ENCODE measurements at places on chromosomes 6 and 20.

GRCh38 chr6:75472885-75473284, 20.7 kb downstream of the FILIP1 start:
- DNase-seq: no peak

GRCh38 chr6:105250533-105250932, 70.7 kb upstream of the POPDC3 start:
- DNase-seq: no peak

DNA sequence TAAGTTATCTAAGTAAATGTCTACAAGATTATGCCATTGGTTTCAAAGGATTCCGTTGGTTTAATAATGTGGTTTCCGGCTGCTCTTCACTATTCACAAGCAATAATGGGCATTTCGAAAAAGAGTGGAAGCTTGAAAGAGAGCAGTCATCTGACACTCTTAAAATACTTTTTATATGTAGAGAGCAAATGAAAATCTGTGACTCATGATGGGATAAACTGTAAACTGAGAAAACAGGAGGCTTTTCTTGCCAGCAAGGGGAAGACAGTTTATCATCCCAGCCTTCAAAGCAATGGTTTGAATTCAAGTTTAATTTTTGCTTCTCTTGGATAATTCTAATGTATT, 145.7 kb downstream of the KHDC1L start:
- no peak for DNase-seq

DNA sequence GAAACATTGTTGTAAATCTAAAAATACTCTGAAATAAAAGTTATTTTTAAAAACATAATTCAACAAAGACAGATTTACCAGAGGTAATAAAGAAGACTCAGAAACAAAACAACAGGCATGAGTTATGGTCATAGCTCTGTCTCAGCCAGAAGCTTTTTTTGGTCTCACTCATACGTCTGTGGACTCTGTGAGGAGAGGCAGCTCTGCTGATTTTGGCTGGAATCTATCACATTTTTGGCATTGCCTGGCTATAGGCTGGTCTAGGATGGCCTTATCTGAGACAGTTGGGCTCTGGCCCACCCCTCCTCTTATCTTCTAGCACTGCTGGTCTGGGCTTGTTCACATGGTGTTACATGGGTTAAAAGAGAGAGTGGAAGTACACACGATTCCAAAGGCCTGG, 514.0 kb upstream of the BTBD3 start:
- no peak for DNase-seq

GRCh38 chr6:74087899-74088298, 391.9 kb downstream of the CD109 start:
- no peak for DNase-seq

DNA sequence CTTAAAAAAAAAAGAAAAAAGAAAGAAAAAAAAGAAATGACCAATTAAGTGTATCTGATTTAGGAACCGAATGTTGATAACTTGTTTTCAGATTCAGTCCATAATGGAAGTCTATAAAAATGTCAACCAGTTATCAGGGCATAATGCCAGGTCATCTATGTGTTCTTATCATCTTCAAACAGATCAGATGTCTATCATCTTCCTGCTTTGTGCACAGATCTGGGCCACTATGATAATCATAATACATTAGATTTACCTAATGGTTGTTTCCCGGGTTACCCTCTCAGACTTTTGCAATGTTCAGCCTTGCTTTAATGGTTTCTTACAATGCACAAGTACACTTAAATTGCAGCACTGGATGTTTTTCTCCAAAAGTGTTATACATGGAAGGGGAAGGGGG, 100.6 kb downstream of the NKAIN2 start:
- no peak for DNase-seq

GRCh38 chr6:107667790-107668189, 156.3 kb downstream of the SCML4 start:
- no peak for DNase-seq

GRCh38 chr20:59170406-59171349, 7.1 kb downstream of the ZNF831 start:
- no peak for DNase-seq

DNA sequence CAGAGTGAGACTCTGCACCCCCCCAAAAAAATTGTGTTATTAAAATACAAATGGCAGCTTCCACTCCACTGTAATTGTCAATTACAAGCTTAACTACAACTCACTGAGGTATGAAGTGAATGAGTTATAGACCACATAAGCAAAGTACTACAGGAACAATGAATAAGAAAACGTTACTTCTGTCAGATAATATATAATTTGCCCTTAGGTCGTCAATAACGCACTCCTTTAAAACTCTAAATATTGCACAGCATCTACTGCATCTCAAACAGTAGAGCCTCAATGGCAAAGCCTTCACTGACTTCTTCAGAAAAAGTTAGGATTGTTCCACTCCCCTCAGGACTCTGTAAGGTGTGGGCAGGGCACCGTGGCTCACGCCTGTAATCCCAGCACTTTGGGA, 2.0 kb upstream of the HBS1L start:
- DNase-seq: no peak

- DNase-seq: no peak
These were observed 74.0 kb upstream of the PROKR2 start for GRCh38 chr20:5390720-5391119.

GRCh38 chr20:53387983-53388675, 205.5 kb downstream of the ZNF217 start:
- DNase-seq: no peak

DNA sequence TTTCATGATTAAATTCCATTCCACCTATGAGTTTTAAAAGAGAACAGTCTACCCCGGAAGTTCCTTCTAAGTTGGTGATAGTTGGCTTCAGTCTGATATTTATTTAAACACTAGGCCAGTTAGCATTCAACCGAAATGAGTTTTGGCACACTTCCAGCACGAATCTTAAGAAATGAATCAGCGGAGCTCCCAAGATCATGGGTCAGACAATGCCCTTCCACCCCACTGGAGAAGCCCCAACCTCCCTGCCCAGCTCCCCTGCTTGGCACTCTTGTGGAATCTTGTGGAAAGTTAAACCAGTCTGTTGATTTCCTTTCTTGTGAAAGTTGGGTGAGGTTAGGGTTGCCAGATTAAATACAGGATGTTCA, 64.3 kb downstream of the MKKS start:
- no peak for DNase-seq

DNA sequence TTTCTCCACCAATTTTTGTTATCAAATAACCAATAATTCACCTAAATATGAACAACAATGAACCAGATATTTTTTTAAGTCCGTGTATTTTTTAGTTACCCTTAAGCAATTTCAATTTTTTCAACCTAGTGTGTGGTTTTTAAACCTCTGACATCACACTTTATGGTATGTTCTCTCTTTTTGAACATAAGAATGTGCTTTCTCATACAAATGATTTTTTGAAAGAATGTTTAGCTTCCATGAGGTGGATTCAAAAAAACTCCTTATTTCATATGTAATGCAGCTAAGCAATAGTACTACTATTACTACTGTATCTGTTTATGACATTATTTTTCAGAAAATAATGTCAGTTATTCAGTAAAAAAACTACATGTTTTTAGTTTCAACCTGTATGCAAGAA, 19.4 kb upstream of the MEI4 start:
- no peak for DNase-seq

DNA sequence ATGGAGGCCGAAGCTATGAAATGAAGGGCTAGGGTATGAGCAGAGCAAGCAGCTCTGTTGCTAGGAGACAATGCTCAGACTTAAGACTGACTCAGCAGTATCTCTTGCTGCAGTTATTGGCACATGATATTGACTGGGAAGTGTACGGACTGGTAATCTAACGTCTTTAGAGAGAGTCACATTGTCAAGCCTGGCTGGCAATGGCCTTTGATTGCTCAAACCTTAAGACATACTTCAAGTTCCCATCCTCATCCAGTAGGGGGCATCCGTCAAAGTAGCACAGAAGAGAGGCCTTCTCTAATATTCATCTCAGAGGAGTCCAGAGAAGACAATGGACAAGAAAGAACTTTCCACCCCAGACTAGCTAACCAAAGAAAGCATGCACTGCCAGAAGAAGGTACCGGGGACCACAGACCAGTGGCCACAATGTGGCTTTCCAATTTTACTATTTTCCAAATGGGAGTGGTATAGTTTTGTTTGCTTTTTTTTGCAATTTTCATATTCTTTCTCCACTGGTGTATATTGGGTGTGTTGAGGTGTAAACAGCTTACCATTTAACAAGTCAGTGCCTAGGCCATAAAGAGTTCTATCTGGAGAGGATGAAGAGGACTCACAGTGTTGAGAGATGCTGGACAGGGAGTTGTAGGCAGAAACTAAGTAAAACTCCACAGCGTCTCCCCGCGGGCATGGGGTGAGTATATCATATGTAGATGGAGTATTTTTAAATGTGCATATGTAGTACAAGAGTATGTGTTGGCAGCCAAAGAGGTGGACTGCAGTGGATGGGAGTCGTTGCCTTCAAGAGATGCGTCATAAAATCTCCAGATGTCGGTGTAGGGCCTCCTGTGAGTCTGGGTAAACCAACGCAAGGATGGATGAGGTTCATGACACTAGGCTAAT, 36.7 kb downstream of the LRFN2 start:
- no peak for DNase-seq

- no peak for DNase-seq
These were observed 132.2 kb downstream of the SNX5 start for GRCh38 chr20:17836303-17836861.

DNA sequence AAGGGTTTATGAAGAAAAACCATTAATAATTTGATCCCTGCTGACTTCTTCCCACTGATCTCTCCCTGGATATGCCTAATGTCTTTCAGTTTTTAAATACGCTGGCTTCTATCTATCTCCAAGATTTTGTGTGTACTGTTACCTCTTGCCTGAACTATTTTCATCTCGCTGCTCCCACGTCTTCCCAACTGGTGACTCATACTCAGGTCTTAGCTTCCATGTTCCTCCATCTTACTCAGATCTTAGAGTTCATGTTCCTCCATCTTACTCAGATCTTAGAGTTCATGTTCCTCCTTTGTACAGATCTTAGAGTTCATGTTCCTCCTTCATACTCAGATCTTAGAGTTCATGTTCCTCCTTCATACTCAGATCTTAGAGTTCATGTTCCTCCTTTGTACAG, 21.6 kb downstream of the GPR6 start:
- DNase-seq: no peak

DNA sequence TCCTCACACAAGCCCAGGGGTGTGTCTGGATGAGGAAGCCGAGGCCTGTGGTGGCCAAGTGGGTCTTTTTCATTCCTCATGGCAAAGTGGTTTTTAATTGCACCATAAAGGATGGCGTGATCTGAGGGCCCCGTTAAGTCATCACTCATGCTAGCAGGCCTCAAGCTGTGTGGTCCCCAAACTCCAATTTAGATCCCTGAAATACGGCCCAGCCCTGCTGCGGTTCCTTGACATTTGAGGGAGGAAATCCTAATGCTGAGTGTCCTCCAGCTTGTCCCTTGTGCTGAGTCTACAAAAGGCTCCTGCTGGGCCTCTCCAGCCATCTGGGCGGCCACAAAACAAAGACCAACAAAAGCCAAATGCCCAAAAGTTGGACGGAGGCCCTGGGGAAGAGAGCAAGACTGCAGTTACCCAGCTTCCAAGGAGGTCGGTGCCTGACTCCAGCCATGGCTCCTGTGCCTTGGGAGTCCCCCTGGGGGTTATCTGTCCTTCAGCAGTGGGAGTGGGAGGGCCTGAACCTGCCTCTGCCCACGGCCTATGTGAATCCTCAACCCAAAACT, 162.3 kb upstream of the PDE10A start:
- no peak for DNase-seq

GRCh38 chr20:50197463-50198179, 7.0 kb downstream of the CEBPB start:
- no peak for DNase-seq

Data from activated CD4-positive, CD25-positive, alpha-beta regulatory T cell (primary cell).